RPMI7951 (cell line): ENCODE measurements at places on chromosomes 4 and X. TPM values are rescaled to one million over a fixed set of nuclear protein-coding genes. Genes with fewer than 3 reads are reported as not detected.

Gene GYG2
- total RNA-seq: 0.20 and 1.2 TPM in 2 replicates

Gene SPON2
- total RNA-seq: 3.8 and 7.7 TPM in 2 replicates

Gene EMCN
- 0.59 TPM in 1 of 2 replicates, not detected in the other for total RNA-seq

Gene MAGEA1
- 0.36 and 0.78 TPM in 2 replicates for total RNA-seq

Gene RLIM
- 52.2 and 57.2 TPM in 2 replicates for total RNA-seq

Gene HNRNPH2
- total RNA-seq: 43.5 and 46.1 TPM in 2 replicates

Gene NUP62CL
- total RNA-seq: 0.29 TPM in 1 of 2 replicates, not detected in the other

Gene PAGE5
- 41.0 and 56.8 TPM in 2 replicates for total RNA-seq

Gene COL25A1
- not detected in 2 replicates for total RNA-seq

Gene TCEAL2
- total RNA-seq: not detected in 2 replicates

Gene DCX
- total RNA-seq: not detected in 2 replicates

Gene SMIM31
- total RNA-seq: not detected in 2 replicates

Gene ARHGAP36
- not detected in 2 replicates for total RNA-seq

Gene XAGE1A
- total RNA-seq: 1.9 TPM in 1 of 2 replicates, not detected in the other

Gene DOCK11
- total RNA-seq: 19.5 and 26.3 TPM in 2 replicates

Gene F9
- total RNA-seq: not detected in 2 replicates

Gene BLOC1S4
- total RNA-seq: 11.5 and 21.2 TPM in 2 replicates

Gene PDLIM5
- 44.6 and 55.9 TPM in 2 replicates for total RNA-seq

Gene TEX11
- 0.36 and 0.88 TPM in 2 replicates for total RNA-seq

Gene REST
- 20.0 and 27.8 TPM in 2 replicates for total RNA-seq

Gene HPSE
- 0.48 and 0.59 TPM in 2 replicates for total RNA-seq

Gene GAGE2A
- total RNA-seq: 1.3 TPM in 1 of 2 replicates, not detected in the other

Gene BTC
- 0.12 and 0.20 TPM in 2 replicates for total RNA-seq

Gene FREM3
- not detected in 2 replicates for total RNA-seq

Gene SPANXB1
- 7.0 and 8.7 TPM in 2 replicates for total RNA-seq

Gene REPS2
- 1.1 and 1.2 TPM in 2 replicates for total RNA-seq

Gene FABP2
- not detected in 2 replicates for total RNA-seq

Gene IRS4
- total RNA-seq: 0.24 TPM in 1 of 2 replicates, not detected in the other

Gene HSD17B13
- 0.49 TPM in 1 of 2 replicates, not detected in the other for total RNA-seq

Gene MAGEC2
- total RNA-seq: 170 and 184 TPM in 2 replicates

Gene TMPRSS11D
- not detected in 2 replicates for total RNA-seq

Gene PPBP
- not detected in 2 replicates for total RNA-seq

Gene LETM1
- 14.9 and 23.2 TPM in 2 replicates for total RNA-seq

Gene KIAA1210
- not detected in 2 replicates for total RNA-seq
